ENCODE measurements at places on chromosomes 2 and 18.
A peak's percentile ranks its signal among the peaks of the same experiment; 100 is the strongest.

- DNase-seq = peak; percentile 50
These were observed 25.4 kb downstream of the SP100 start for GRCh38 chr2:230441227-230441897.

DNA sequence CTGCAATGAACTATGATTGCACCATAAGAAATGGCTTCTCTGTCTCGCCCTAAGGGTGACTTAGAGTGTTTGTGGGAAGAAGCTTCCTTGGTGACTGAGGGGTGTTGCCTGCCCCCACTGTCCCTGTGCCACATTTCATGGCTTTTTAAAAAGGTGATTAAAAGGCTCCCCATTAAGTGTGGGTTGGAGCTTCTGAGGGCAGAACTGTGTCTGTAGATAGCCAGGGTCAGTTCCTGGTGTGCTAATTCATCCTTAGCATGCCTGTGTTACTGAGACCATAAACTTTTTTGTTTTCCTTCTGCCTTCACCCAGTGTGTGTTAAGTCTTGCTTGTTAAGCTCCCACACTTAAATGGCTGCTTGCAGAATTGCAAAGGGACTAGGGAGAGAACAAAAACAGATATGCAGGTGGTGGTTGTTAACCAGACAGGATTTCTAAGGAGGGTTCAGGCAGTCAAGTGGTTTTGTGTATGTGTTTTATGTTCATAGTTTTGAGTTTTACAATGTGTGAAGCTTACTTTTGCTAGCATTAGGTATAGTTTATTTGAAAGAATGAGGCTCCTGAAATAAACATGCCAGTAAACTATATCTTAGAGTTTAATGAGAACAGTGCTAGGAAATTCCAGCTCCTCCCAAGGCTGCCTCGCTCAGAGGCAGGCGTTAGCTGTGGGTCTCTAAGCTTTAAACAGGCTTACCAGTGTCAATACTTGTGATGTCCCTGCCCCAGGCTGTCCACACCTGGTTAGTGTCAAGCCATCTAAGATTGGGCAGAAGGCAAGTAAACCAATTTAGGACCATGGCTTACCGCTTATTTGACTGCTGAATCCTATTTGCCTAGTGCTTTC lies 14.5 kb downstream of the CERS6 start:
- no peak for DNase-seq

DNA sequence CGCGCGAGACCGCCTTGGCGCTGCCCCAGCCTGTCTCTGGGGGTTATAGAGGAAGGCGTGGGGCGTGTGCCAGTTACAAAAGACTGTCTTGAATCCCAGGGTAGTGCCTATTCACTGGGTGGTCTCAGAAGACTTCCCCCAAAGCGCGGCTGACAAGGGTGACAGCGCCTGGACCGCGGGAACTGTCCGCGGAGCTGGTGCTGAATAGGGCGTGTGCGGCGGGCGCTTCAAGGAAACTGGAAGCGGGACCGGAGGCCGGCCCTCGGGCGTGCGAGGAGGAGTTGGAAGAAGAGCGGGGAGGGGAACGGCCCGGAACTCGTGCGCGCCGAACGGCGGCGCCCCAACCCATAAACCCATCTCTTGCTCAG lies 2.3 kb downstream of the EGR4 start:
- peak; percentile 70 for DNase-seq

- no peak for DNase-seq
These were observed 480.3 kb downstream of the DSC3 start for GRCh38 chr18:30562231-30562630.

DNA sequence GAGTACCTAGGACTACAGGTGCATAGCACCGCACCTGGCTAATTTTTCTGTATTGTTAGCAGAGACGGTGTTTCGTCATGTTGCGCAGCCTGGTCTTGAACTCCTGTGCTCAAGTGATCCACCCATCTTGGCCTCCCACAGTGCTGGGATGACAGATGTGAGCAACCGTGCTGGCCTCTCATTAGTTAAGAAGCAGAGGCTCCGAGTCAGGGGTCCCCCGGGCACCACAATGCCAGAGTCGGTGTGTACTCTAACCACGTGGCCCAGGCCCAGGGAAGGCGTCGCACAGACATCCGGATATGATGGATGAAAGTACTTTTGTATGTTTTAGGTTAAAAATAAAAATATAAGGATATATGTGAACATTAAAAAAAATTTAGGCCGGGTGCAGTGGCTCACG lies 28.3 kb upstream of the HPCAL1 start:
- no peak for DNase-seq

GRCh38 chr2:102032368-102033030 lies 40.7 kb downstream of the IL1R2 start:
- DNase-seq = no peak

DNA sequence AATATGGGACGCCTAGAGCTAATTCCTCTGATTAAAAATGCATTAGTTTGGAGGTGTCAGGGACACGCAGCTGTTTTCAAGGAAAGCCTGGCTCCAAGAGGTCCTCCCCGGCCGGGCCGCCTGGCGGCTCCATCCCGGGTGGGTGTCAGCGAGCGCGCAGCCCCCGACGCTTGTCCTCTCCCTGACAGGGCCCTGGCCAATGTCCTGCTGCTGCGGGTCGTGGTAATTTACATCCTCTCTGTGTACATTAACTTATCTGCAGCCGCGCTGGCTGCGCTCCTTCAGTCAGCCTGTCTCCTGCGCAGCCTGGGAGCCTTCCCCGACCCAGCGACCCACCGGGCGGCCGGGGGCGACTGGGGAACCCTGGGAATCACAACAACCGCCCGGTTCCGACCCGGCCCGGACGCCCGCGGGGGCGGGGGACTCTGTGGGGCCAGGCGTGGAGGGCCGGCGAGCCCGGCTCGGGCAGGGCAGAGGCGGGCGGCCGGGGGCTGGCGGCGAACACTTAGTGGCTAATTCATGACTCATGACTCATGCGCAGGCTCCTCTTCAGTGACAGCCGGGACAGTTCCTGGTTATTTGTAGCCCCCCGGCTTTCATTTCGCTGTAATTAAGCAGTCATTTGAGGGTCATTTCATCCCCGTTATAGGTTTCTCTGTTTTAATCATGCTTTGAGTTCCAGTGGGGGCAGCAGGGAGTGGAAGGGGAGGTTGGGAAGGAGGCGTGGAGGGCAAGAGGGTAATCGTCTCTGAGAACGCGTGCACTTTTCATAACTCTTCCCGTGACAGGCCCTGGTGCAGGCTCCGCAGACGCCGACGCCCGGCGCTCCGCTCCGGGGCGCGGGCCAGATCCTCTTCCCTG lies 141.9 kb upstream of the CTAGE1 start:
- DNase-seq = peak; percentile 9

- DNase-seq = no peak
These were observed 128.8 kb downstream of the ZNF521 start for GRCh38 chr18:25223211-25223610.

GRCh38 chr18:55968550-55968949 lies 380.6 kb upstream of the TCF4 start:
- DNase-seq = no peak

DNA sequence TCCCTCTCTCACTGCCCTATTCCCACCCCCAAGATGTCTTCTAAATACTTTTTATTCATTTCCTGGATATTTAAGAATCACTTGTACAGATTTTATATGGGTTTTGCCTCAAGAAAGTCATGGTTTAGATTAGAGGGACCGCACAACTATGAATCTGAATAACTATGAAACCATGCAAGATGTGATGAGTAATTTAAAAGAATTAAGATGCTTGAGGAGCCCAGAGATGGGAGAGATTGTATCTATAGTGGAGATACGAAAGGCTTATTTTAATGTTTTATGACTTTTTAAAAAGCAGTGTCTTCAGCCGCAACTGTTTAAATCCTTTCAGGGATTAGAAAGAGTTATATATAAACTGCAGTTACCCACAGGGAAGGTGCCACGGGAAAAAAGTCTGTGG lies 324.1 kb downstream of the LPIN1 start:
- DNase-seq = no peak

- no peak for DNase-seq
These were observed 11.8 kb downstream of the UCN start for GRCh38 chr2:27296481-27296880.

- peak; percentile 15 for DNase-seq
These were observed 146.3 kb upstream of the RIOK3 start for GRCh38 chr18:23306822-23307221.

GRCh38 chr2:36553683-36554082 lies 44.3 kb downstream of the FEZ2 start:
- no peak for DNase-seq

DNA sequence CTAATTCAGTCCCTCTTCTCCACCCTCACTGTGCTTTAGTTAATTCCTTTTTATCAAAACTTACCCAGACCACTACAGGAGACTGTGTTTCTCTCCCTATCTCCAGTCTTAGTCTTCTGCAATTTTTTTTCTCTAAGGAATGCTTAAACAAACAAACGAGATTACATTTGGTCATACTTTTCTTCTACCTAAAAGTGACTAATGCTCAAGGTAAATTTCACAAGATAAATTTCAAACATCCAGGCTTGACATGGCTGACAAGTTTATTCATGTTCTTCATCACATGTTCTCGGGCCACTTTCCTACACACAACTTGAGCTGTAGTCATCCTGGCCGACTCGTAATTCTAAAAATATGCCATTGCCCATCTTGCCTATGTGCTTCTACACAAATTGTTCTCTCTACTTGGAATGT lies 23.2 kb upstream of the ACSL3 start:
- no peak for DNase-seq

DNA sequence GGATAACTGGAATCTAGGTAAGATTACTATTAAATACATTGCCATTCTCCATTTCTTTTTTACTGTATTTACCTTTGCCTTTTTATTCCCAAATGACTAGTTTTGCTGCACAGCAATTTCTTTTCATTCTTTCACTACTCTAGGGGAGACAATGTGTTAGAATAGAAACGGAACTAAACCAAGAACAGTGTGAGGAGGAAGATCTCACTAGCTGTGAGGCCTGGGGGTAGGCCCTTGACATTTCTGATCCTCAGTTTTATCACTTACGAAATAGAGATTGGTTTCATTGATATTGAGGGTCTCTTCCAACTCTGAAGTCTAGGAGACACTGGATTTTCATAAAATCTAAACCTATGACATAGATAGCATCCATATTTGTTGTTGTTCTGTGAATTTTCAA lies 191.1 kb downstream of the IKZF2 start:
- no peak for DNase-seq

DNA sequence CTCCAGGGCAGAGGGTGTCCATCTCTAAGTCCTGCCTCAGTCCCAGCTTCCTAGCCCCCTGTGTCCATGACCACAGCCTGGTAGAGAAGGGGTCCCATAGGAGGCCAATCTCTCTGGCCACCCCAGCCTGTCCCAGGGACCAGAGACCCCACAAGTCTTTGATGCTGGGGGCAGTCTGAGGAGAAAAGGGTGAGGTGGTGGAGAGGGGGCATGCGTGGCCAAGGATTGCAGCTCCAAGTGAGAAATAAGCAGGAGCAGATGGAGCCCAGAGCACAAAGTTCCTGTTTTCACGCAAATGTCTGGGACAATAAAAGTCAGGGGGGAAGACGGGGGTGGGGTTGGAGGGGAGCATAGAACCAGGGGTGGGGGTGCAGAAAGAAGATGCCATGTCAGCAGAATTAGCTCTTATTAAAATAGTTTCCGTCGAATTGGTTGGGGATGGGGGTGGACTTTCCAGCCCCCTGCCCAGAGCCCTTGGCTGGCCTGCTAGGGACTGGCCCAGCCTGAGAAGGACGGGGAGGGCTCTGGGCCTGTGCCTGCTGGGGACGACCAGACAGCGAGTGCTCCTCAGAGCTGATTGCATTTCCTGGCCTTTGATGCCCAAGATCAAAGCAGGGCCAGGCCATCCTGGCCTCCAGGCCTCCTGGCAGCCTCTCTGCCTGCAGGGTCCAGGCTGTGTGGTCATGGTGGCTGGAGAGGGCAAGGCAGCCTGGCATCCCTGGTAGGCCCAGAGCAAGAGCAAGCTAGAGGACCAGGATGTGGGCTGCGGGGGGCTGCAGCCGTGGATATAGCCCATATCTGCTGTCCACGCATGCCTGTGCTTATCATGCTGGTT lies 337.1 kb downstream of the DYSF start:
- DNase-seq = no peak

GRCh38 chr2:236080412-236080811 lies 87.8 kb downstream of the GBX2 start:
- DNase-seq = no peak

GRCh38 chr2:99982744-99983143 lies 159.6 kb downstream of the AFF3 start:
- DNase-seq = no peak

DNA sequence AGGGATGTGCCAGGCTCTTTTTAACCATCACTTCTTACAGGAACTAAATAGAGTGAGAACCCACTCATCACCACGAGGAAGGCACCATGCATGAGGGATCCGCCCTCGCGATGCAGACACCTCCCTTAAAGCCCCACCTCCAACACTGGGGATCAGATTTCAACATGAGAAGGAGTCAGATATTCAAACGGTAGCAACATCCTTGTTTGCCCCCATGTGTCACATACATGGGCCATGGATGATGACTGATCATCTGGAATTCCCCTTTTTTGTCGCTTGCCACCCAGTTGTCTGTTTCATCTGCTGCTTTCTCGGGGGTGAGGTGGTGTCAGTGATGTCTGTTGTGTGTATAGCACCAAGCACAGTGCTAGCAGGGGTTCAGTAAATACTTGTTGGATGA lies 57.9 kb downstream of the NCK2 start:
- DNase-seq = peak; percentile 59

GRCh38 chr2:182020286-182021070 lies 34.8 kb downstream of the PPP1R1C start:
- DNase-seq = no peak

- no peak for DNase-seq
These were observed 101.4 kb downstream of the CAMKMT start for GRCh38 chr2:44462934-44463849.
